Hepatic stellate cell (primary cell): ENCODE measurements at places on chromosomes 16 and 17.

GRCh38 chr16:70577256-70577698 is 53.7 kb downstream of the SF3B3 start:
- peak; percentile 55 for DNase-seq

GRCh38 chr16:50505714-50506542 is 42.3 kb upstream of the NKD1 start:
- no peak for DNase-seq

DNA sequence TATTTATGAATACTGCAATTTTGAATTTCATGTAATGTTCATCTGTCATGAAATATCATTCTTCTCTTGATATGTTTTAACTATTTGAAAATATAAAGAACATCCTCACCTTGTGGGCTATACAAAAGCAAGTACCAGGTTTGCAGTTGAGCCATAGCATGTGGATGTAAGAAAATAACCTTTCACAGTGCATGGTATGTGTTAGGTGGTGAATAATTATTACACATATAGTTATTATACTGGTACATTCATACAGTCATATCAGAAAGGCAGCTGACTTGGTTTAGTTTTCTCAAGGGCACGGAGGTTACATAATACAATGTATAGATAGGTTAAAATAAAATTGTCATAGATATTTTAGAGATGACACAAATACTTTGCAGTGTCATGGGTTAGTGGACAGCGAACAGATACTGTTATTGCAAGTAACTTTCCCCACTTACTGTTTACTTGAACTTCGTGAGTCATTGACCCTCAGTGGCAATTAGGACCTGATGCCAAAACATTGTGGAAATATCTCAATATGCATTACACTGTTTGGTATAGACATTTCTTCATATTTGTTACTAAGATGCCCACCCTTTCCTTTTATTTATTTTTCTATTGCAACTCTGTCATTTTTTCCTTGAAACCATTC is 445.4 kb upstream of the GOT2 start:
- no peak for DNase-seq

DNA sequence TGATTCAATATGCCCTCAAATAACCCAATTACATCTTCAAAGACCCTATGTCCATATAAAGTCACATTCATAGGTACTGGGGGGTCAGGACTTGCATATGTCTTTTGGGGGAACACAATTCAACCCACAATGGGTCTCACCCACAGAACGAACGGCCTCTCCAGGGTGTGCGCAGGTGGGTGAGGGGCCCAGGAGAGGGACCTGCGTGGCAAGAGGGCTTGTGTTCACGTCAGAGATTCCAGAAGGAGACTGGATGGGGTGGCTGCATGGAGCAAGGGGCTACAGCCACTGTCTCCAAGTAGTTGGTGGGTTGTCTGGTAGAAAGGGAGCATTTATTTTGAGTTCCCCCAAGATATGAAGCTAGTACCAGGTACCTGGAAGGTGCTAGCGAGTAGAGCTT is 212.2 kb downstream of the SEC14L1 start:
- DNase-seq: no peak

- no peak for DNase-seq
Observed at GRCh38 chr16:79713609-79714309, 113.2 kb upstream of the MAF start.

DNA sequence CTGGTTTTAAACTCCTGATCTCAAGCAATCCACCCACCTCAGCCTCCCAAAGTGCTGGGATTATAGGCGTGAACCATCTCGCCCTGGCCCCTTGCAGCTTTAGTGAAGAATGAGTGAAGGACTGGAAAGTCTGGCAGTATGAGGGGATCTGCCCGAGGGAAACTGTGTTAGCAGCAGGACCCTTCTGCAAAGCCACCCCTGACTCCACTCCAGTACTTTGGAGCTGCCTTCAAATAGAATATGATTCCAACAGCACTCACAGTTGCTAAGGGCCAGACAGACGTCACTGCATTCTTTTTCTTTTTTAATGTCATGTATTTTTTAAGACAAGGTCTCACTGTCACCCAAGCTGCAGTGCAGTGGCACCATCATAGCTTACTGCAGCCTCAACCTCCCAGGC is 52.3 kb downstream of the KPNA2 start:
- DNase-seq: no peak

- peak; percentile 83 for DNase-seq
Observed at GRCh38 chr16:84618581-84619460, 943 bp upstream of the COTL1 start.

DNA sequence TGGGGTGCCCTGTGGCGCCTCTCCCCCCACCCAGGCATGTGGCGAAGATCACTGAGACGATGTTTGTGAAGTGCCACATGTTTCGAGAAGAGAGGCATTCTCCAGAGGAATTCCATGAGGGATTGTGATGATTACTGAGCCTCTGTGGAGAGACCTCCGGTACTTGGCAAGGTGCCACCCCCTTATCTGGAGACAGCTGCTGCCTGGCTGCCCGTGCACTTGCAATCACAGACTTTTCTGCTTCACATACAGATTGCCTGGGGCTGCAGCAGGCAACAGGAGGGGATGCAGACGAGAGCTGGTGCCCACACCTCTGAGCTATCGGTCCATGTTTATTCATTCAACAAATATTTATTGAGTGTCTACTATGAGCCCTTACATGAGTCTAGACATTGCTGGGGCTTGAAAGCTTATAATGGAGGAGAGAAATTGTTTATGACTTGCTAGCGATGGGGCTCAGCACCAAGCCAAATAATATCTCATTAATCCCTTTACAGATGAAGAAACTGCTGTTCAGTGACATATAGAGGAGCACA is 317.2 kb upstream of the ZFHX3 start:
- no peak for DNase-seq

- DNase-seq: peak; percentile 82
Observed at GRCh38 chr17:28717578-28718332, at the start of gene RAB34. RAB34 (minus strand) TSS chr17:28717868; CDS start chr17:28717266, 602 bp downstream.
